ENCODE measurements at places on chromosomes 3 and 15. TPM values are rescaled to one million over a fixed set of nuclear protein-coding genes. Genes with fewer than 3 reads are reported as not detected.

LRRC2 gene
- total RNA-seq: 4.3 TPM

TTLL13 gene
- total RNA-seq: not detected

PLSCR4 gene
- 94.3 TPM for total RNA-seq

BBX gene
- total RNA-seq: 104 TPM

SLC28A2 gene
- not detected for total RNA-seq

KLHL6 gene
- total RNA-seq: 1.7 TPM

SLC9A9 gene
- total RNA-seq: 46.2 TPM

CCDC9B gene
- total RNA-seq: 10.0 TPM

CATSPER2 gene
- total RNA-seq: 4.7 TPM

GRM7 gene
- 14.6 TPM for total RNA-seq

GRIP2 gene
- 6.9 TPM for total RNA-seq

GNB4 gene
- total RNA-seq: 124 TPM

SRP14 gene
- total RNA-seq: 115 TPM

RARRES1 gene
- total RNA-seq: 26.3 TPM

CYB561D2 gene
- 8.6 TPM for total RNA-seq

SLC7A14 gene
- total RNA-seq: 1.8 TPM

SPINT1 gene
- 31.4 TPM for total RNA-seq

All from urinary bladder (tissue), 4 donors.